ENCODE measurements at places on chromosomes 4 and X. TPM values are rescaled to one million over a fixed set of nuclear protein-coding genes. Genes with fewer than 3 reads are reported as not detected.

DNA sequence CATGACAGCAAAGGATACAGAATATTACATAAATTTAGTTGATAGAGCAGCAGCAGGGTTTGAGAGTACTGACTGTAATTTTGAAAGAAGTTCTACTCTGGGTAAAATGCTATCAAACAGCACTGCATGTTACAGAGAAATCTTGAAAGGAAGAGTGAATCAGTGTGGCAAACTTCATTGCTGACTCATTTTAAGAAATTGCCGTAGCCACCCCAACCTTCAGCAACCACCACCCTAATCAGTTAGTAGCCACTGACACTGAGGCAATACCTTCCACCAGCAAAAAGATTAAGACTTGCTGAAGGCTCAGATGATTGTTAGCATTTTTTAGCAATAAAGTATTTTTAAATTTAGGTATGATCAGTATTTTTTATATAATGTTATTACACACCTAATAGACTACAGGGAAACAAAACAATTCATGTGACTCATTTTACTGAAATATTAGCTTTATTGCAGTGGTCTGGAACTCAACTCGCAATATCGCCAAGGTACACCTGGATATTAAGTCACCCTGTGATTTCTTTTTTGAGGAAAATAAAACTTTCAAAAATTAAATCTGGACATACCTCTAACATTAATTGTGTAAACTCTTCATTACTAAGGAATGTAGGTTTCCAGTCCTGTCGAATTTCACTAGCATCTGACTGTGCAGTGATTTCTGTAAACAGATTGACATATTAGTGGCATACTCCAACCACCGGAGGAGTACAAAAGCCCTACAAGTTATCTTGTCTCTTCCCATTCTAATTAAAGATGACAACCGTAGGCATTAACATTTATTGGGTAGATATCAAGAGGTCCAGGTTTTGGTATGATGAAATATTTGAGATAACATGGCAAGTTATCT, 71.1 kb downstream of the CLOCK start:
- DNase-seq: peak; percentile 73

DNA sequence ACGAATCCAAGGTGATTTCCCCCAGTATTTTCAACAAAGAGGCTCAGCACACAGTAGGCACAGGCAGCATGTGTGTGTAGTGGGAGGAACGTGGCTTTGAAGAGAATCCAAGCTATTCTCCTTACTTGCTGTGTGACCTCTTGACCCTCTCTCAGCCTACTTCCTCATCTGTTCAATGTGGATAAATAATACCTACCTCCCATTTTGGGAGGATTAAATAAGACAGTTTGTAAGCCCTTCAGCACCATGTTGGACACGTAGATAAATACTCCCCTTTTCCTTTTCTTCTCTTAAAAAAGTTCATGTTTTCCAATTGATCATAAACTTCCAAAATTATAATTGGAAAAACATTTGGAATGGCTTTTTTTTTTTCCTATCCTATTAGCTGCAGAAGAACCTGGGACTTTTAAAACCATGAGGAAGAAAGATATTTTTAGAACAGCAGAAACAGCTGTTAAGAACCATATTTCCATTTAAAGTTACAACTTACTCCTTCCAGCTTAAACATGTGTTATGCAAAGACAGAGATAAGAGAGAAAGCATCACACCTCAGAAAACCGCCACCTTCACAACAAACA, 56.1 kb upstream of the TMEM131L start:
- no peak for DNase-seq

- no peak for DNase-seq
Observed at GRCh38 chrX:13571136-13571535, 1.7 kb downstream of the EGFL6 start.

GRCh38 chr4:52106191-52106590, 55.1 kb downstream of the SPATA18 start:
- no peak for DNase-seq

GRCh38 chr4:76305971-76306881, at the start of gene STBD1:
STBD1 (plus strand) TSS chr4:76306733; CDS start chr4:76306770, 37 bp downstream.
- peak; percentile 71 for DNase-seq

DNA sequence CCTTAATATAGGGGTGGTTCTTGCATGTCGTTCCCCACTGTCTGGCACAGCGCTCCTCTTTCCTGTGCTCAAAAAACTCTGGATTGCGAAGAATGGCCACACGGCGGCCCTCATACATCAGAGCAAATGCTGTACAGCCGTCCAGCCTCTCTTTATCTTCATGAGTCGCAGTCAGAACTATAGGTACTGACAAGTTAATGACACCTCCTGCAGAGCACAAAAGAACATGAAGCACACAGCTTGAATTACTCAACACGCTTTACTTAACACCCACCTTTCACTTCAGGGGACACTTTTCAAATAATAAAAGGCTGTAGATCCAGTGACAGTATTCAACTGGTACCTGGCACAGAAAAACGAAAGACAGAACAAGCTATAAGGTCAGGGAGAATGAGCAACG, 65.3 kb downstream of the PAPSS1 start:
- DNase-seq: no peak

DNA sequence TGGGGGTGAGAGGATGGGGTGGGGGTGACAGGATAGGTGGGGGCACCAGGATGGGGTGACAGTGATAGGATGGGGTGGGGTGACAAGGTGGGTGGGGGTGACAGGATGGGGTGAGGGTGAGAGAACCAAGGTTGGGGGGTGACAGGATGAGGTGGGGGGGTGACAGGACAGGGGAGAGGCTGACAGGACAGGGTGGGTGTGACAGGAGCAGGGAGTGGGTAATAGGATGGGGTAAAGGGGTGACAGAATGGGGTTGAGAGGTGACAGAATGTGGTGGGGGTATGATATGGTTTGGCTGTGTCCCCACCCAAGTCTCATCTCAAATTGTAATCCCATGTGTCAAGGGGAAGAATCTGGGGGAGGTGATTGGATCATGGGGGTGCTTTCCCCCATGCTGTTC, 26.0 kb downstream of the RNF212 start:
- DNase-seq: no peak

DNA sequence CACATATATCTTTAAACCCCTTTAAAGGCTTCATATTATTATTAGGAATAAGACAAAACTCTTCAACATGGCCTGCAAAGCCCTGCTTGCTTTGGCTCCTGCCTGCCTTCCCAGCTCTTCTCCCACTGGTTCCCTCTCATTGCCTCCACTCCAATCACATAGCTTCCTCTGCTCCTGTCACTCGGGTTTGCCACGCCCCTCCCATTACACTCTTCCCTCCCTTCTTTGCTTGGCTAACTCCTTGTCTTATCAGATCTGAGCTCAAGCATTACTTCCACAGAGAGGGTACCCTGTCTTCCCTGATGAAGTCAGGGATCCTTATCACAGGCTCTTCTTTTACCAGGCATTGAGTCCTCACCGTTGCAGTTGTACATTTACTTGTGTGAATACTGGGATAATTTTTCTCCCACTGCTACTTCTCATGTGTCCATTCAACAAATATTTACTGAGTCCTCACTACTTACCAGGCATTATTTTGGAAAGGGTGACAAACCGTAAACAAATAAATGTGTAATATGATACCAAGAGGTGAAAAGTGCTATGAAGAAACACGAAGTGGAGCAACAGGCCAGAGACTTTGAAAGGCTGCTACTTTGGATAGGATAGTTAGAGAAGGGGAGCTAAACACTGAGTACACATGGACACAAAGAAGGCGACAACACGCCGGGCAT, 3.2 kb upstream of the VGLL1 start:
- peak; percentile 52 for DNase-seq

DNA sequence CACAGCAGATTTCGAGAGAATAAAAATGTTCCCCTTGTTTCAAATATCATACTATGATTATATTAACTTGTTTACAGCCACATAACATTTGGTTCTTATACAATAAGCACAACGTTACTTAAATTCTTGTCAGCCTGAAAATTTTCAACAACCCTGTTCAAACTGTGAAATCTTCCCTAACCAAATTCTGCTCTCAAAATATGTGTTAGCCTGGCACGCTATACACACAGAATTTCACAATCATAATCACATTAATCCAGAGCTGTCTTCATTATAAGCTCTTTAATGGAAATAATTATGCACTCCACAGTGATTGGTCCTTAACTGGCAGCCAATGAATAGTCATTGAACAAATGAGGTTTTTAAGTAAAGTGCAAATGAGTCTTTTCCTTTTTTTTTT, 7.3 kb upstream of the PRSS12 start:
- no peak for DNase-seq

- no peak for DNase-seq
Observed at GRCh38 chrX:119654112-119654531, 38.8 kb downstream of the SEPTIN6 start.

DNA sequence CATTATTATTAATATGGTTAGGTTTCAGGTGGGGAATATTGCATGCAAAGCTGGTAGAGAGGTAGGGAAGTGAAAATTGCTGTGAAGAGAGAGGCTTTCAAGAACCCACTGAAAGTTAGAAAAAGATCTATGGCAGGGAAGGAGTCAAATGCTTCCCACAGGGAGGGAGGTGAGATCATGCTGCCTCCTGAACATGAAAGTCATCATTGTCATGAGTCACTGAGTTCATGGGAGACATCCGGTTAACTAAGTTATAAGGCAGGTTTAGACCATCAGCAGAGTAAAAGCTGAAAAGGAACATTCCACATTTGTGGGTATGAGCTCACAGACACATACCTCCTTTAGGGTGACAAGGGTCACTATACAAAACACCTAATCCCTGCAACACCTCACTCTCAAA, 16.2 kb downstream of the GATB start:
- peak; percentile 87 for DNase-seq

DNA sequence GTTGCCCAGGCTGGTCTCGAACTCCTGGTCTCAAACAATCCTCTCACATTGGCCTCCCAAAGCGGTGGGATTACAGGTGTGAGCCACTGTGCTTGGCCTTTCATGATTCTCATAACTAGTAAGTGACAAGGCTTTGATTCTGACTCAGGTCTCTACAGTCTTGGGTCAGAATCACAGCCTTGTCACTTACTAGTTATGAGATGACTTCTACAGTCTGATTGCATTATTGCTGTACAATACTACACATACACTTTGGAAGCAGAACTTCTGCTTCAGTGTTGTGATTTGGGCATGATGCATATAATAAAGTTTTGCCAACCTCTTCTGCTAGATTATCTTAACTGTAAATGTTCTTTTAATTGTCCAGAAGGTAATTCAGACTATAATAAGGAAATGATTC, 123.3 kb downstream of the KDM6A start:
- DNase-seq: no peak

DNA sequence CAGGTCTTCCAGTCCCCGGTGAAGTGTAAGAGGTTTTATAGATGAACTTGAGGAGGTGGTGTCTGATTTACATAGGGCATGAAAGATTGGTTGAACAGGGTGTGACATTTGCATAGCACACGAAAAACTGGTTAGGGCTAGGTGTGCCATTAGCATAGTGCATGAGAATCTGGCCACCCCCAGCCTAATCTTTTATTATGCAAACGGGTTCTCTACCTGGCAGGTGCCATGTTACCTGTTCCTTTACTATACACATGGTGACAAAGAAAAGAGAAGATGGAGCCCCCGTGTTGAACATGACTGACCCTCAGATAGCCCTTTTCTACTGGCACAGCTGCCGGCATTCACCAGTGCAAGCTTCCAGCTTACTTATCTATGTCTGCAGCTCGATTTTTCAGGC, 71.0 kb downstream of the UCHL1 start:
- no peak for DNase-seq

DNA sequence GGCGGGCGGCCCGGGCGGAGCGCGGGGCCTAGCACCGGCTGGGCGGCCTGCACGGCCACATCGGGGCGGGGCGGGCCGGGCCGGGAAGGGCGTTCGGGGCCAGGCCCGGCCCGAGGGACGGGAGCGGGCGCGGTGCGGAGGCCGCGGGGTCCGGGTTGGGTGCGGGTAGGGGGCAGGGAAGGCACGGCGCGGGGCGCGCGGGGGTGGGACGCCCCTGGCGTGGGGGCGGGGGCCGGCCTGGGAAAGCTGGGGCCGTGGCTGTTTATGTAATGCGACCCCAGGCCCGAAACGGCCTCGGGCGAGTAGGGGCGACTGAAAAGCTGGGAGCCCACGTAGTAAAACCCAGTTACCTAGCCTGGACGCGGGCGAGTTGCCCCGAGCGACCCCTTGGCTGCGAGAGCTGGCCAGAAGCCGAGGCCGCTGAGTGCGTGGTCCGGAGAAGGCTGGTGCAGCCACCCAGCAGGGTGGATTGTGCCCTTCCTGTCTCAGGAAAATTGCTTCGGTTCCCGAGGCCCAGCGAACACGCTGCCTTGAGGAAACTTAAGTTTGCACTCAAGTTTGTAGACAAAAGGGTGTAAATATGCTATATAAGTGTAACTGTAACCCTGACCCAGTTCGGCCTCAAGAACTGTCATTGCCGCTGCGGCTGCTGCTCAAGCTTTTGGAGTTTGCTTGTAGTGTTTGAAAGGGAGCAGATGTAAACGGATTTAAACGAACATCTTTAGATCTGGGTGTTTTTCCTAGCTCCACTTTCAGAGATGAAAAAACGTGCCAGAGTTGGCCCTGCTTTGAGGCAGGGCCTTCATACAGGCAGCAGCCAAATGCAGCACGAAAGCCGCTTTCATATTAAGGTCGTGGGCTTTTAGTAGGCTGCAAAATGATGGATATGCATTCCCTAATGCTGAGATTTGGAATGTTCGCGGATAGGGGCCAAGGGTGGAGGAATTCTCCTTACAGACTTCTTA, 674 bp downstream of the SEC24B start:
- DNase-seq: peak; percentile 21

DNA sequence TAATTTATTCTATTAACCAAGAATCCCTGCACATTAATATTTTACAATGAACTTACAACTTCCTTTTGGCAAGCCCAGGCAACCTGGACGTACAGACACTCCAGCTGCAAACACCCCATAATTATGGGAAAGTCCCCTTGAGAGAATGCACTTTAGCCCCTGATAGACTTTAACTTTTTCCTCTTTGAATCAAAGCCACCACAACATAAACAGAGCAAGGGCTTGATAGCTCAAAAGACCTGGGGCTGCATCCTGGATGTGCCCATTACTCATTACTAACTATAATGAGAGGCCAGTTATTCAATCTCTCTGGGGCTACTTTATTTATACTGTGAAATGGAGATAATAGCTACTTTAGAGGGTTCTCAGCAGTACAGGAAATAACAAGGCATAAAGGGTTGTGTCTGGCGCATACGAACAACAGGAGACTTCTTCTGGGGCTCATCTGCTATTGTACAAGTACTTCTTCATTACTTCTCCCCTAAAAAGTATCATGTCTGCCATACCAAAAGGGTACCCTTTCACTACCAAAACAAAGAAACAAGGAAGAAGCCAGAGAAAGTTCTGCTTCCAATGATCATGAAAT, 54.9 kb downstream of the CASK start:
- DNase-seq: no peak

DNA sequence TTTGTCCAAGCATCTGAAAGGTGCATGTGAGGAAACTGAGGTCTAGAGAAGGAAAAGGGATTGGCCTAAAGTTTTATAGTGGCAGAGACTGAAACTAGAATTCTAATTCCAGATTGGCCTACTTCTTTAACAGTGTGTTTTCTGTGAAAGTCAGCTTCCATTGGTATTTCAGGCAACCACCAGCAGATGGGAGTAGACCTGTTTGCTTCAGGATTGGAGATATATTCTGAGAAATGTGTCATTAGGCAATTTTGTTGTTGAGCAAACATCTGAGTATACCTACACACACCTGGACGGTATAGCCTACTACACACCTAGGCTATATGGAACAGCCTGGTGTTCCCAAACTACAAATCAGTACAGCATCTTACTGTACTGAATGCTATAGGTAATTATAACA, 207.3 kb upstream of the RADX start:
- peak; percentile 48 for DNase-seq

The DSPP gene
- total RNA-seq: not detected

The BMX gene
- total RNA-seq: not detected

The CENPE gene
- 17.3 TPM for total RNA-seq

The ERCC6L gene
- 13.0 TPM for total RNA-seq

The GAK gene
- 175 TPM for total RNA-seq

The SUPT20HL2 gene
- not detected for total RNA-seq

The ATXN3L gene
- not detected for total RNA-seq

The GATA1 gene
- total RNA-seq: not detected

The VEGFD gene
- not detected for total RNA-seq

Data from PC-3 (cell line).